ENCODE measurements at places on chromosomes 1 and 21. TPM values are rescaled to one million over a fixed set of nuclear protein-coding genes. Genes with fewer than 3 reads are reported as not detected.

- DNase-seq = no peak
Measured at GRCh38 chr1:89732643-89733222, 88.1 kb upstream of the LRRC8D start.

CRP gene
- not detected for total RNA-seq

- no peak for DNase-seq
Measured at GRCh38 chr1:4020449-4020848, 120.4 kb upstream of the C1orf174 start.

FAM78B gene
- total RNA-seq = 0.33 TPM

GRCh38 chr1:9115351-9116205 is 13.3 kb downstream of the GPR157 start:
- no peak for DNase-seq

All from mammary epithelial cell (primary cell).